Posterior vena cava (tissue), 2 donors: ENCODE measurements at places on chromosomes 3 and 15. TPM values are rescaled to one million over a fixed set of nuclear protein-coding genes. Genes with fewer than 3 reads are reported as not detected.

C3orf70 gene
- total RNA-seq = 46.1 TPM

WDR5B gene
- 4.9 TPM for total RNA-seq

KLHL40 gene
- total RNA-seq = not detected

CSPG4 gene
- total RNA-seq = 134 TPM

TTC21A gene
- 5.4 TPM for total RNA-seq

- DNase-seq = no peak
These were observed 2.4 kb downstream of the VGLL4 start for GRCh38 chr3:11641316-11641682.

DNA sequence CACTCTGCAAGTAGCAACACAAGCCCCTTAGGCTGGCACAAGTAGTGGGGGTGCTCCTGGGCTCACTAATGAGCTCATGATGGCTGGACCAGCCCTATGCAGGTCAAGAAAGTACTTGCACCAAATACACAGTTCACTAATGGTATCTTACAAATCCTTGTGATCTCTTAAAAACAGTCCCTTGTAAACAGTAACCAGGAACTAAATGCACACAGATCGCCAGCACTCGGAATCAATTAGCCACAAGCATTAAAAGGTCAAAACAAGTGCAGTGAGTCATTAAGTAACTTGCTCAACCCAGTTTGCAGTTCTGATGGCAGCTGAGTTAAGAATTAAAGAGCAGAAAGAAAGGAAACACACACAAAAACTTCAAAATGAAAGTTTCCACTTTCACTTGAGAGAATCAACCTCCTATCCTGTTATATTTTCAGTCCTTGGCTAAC lies 43.2 kb downstream of the ARHGEF3 start:
- DNase-seq = no peak

GRCh38 chr3:110227991-110228390 lies 843.6 kb upstream of the NECTIN3 start:
- DNase-seq = no peak

DNA sequence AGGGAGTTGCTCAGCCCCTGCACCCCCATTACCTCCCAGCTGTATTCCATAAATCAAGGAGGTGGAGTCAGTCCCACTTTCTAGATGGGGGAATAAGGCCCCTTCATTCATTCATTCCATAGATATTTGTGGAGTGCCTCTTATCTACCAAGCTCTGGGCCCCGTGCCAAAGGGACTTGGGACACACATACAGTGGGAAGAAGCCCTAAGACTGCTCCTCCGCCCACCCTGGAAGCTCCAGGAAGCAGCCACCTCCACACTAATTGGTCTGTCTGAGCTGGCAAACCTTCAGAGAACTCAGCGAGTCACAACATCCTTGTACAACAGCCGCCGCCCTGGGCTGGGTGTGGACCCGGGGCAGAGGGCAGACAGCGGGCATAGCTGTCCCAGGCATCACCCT lies 6.4 kb downstream of the STRA6 start:
- peak; percentile 91 for DNase-seq

- no peak for DNase-seq
These were observed 552.5 kb upstream of the NECTIN3 start for GRCh38 chr3:110519071-110519470.
